ENCODE measurements at places on chromosomes 7 and 10.
A peak's percentile ranks its signal among the peaks of the same experiment; 100 is the strongest.

DNA sequence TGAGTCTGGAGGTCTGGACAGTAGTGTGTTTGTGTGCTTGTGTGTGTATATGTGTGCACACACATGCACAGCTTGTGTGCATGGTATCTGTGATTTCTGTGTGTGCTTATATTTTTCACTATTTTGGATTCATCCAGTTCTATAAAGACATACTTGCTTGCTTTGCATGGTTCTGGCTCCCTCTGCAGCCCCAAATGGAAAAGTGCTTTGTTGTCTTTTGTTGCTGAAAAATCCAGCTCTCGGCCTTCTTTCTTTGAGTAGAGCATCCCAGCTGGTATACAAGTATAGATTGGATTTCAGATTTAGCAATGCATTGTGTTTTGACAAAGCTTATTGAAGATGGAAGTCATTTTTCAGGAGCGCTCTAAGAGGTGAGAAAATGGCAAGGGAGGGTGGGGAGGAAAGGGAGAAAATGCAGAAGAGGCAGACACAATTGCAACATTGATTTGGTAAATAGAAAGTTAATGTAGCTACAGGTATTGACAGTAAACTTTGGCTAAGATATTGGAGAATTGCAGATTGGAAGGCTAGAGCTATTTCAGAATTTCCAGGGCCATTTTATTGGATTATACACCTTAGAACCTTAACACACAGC, 333.9 kb downstream of the AUTS2 start:
- no peak for DNase-seq

GRCh38 chr7:16564023-16564380, 37.4 kb downstream of the LRRC72 start:
- DNase-seq: no peak

DNA sequence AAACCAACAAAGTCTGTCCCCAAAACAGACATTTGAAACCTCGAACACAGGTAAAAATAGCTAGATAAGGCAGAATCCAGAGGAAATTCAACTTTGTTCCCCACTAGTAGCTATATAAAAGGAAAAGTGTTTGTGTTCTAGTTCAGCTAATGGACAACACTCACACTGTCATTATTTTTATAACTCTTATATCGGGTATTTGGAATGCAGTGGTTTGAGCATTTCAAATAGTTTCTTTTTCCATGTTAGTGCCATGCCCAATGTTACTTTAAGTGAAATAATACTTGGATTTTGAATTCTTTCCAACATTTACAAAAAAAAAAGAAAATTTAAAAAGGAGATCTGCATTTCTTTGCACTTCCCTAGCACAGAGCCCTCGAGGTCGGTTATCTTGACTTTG, 213.6 kb downstream of the DOCK4 start:
- no peak for DNase-seq

GRCh38 chr10:94066411-94066810, 72.7 kb downstream of the PLCE1 start:
- no peak for DNase-seq

DNA sequence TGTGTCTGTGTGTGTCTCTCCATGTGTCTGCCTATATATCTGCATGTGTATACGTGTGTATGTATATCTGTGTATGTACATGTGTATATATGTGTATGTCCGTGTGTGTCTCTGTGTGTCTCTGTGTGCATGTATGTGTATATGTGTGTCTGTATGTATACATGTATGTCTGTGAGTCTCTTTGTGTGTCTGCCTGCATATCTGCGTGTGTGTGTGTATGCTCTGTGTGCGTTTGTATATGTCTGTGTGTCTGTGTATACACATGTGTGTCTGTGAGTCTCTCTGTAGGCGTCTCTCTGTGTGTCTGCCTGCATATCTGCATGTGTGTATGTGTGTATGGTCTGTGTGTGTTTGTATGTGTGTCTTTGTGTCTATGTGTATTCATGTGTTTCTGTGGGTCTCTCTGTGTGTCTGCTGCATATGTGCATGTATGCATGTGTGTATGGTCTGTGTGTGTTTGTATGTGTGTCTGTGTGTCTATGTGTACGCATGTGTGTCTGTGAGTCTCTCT, 23.7 kb upstream of the KLF6 start:
- DNase-seq: no peak

- no peak for DNase-seq
Observed at GRCh38 chr7:137606061-137606674, 240.6 kb downstream of the DGKI start.

- DNase-seq: no peak
Observed at GRCh38 chr7:31253532-31253931, 87.0 kb downstream of the NEUROD6 start.

DNA sequence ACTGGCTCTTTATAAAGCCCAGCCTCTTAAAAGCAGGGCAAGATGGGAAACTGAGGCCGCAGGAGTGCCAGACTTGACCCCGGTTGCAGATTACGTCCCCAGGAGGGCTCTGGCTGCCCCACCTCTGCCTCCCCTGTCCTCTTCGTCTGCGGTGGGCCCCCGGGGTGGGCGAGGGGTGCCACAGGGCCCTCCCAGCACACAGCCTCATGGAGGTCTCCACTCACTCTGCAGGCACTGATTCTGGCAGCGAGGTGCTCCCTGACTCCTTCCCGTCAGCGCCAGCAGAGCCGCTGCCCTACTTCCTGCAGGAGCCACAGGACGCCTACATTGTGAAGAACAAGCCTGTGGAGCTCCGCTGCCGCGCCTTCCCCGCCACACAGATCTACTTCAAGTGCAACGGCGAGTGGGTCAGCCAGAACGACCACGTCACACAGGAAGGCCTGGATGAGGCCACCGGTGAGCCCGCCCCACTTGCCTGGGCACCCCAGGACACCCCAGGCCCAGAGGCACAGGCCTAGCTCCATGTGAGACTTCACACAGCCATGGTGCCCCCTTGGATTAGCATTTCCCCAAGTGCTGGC, 39.4 kb upstream of the SLC29A3 start:
- DNase-seq: no peak

- no peak for DNase-seq
Observed at GRCh38 chr7:120654241-120654640, 203.7 kb downstream of the TSPAN12 start.

DNA sequence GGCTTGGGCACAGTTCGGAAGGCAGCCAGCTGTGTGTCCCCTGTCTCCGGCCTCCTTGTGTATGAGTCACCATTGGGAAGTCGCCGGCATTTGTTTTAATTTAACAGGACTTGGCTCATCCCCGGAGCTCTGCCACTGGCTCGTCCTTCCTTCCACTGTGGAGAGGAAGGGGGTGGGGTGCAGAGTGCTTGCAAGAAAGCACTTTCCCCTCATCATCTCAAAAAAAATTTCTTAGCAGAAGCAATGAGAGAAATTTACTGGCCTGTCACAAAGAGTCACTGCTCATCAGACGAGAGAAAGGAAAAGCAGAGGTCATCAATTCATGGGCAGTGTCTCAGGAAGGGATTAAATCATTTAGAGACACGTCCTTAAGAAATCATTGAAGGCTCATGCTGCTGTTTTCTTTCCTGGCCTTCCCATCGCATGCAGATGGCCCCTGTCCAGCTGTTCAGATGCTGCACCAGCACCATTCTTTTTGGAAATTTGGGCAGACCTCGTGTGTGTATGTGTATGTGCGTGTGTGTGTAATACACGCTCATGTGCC, 93.3 kb downstream of the BMS1 start:
- no peak for DNase-seq

GRCh38 chr10:11131112-11131639, 113.5 kb downstream of the CELF2 start:
- DNase-seq: no peak

- DNase-seq: no peak
Observed at GRCh38 chr7:115208710-115209560, 287.0 kb downstream of the MDFIC start.

GRCh38 chr10:61923210-61923949, 21.9 kb downstream of the ARID5B start:
- no peak for DNase-seq

DNA sequence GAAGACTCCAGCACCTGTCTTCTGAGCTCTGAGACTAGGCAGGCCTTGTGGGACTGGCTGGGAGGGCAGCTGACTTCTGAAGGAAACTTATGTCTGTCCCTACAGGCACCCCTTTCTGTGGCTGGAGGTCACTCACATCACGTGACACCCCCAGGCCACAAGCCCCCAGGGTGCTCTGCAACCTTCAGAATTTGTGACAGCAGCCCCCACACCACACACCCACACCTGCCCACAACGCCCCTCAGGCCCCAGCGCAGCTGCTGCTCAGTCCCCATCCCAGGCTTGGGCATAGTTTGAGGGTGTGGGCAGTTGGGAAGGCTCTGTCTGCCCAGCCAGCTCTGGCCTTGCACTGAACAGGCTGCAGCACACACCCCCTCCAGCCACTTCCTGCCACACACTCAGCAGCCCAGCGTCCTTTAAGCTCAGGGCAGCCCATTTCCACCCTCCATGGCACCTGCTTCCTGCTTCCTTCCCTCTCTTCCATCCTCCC, 80.0 kb upstream of the UNC5B start:
- DNase-seq: no peak

DNA sequence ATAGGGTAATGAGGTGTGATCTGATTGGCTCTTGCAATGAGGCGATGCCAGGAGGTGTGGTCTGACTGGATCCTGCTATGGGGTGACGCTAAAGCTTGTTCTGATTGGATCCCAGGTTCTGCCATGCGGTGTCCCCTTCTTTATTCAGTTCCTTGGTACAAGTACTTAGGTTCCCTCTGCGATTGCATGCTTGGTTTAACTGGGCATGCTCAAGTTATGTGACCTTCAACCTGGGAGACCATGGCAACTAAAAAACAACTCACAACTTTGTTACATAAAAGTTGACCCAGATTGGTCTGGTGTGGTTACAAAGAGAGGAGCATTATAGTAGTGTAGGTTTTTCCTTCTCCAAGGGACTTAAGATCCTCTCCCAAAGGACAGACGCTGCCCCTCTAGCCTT, 49.5 kb upstream of the DNAJC1 start:
- no peak for DNase-seq

GRCh38 chr7:148630078-148630477, 39.5 kb downstream of the C7orf33 start:
- DNase-seq: no peak

DNA sequence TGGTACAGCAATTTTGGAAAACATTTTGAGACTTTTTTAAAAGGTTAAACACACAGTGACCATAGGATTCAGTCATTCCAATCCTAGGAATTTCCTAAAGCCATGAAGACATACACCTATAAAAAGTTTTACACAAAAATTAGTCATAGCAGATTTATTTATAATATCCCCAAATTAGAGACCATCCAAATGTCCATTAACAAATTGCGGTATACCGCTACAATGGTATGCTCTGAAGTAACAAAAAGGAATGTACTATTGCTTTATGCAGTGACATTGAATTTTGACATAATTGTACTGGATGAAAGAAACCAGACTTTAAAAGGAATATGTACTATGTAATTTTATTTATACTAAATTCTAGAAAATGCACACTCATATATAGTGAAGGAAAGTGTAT, 362.8 kb downstream of the HGF start:
- no peak for DNase-seq

- DNase-seq: peak; percentile 60
Observed at GRCh38 chr10:119029613-119030420, at the start of gene NANOS1. NANOS1 (plus strand) TSS chr10:119029714; CDS start chr10:119029802, 88 bp downstream.

DNA sequence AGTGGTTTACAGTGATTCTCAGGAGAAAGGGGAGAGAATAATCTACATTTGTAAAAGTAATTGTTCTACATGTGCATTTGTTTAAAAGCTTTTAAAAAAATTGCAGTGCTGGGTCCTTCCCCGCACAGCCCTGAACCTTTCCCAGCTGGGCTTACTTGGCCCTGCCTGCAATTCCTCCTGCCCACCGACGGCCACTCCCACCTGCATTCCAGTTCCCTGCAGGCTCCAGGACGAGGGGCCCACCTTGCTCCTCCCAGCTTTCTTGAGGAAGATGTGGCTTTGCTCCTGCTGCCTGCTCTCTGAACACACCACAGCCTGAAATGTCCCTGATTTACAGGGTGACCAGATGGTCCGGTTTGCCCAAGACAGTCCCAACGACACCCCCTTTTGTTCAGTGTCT, 222.7 kb downstream of the PRPF18 start:
- DNase-seq: no peak

DNA sequence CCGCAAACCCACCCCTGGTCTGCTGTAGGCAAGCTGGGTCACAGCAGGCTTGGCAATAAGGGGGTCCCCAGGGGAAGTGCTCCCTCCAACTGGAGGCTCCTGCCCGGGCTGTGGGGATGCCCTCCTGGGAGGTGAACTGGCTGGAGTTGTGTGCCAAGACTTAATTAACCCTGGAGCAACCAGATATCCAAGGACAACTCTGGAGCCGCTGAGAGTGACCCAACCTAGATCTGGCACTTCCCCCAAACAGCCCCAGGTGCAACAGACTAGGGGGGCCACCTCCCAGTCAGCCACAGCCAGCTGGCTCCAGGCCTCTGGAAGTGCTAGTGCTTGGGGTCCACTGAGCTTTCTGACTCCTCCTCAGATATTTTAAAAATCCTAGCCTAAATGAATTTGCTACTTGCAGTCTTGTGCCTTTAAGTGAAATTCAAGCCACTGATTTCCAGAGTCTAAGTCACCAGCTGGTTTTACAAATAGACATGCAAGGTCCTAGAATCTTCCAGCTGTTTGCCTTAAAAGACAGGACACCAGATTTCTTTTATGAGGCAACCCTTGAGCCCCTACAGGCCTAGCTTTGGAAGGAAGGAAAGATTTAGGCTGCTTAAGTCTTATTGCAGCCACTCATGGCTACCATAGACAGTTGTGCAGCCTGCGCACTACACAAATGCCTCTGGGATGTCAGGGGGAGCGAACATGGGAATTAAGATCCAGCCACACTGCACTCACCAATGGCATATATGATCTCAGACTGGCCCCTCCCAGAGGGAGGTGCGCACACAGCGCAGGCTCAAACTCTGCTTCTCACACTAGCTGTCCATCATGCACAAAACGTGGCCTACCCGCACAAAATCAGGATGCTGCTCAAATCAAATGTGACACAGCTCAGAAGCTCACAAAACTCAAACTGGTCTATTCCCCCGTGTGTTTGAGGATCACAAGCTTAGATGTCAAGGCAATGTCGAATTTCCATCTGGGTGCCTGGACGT, 42.6 kb upstream of the MYL10 start:
- no peak for DNase-seq

- DNase-seq: peak; percentile 75
Observed at GRCh38 chr7:32905175-32905662, 13.7 kb upstream of the KBTBD2 start.

- no peak for DNase-seq
Observed at GRCh38 chr7:99422186-99422585, 13.4 kb downstream of the BUD31 start.

- DNase-seq: peak; percentile 81
Observed at GRCh38 chr10:97412891-97413304, 11.8 kb upstream of the RRP12 start.

GRCh38 chr7:140922741-140923345, 1.9 kb downstream of the BRAF start:
- DNase-seq: no peak

All from activated T-cell treated with anti-CD3 and anti-CD28 coated beads, Interleukin-2, amount 50 U/mL, for 48 hours (primary cell).